ENCODE measurements at places on chromosomes 3 and 15. TPM values are rescaled to one million over a fixed set of nuclear protein-coding genes. Genes with fewer than 3 reads are reported as not detected.

Gene SPESP1
- not detected for polyA plus RNA-seq

Gene USP19
- polyA plus RNA-seq = 13.2 TPM

Gene APPL1
- polyA plus RNA-seq = 110 TPM

Gene ANKRD63
- not detected for polyA plus RNA-seq

Gene EOMES
- polyA plus RNA-seq = 0.10 TPM

Gene KLHL40
- polyA plus RNA-seq = not detected

Gene CDC25A
- 17.7 TPM for polyA plus RNA-seq

Gene FMN1
- 0.71 TPM for polyA plus RNA-seq

Gene AMOTL2
- polyA plus RNA-seq = 17.9 TPM

Gene HES1
- polyA plus RNA-seq = 59.3 TPM

Gene MKRN3
- polyA plus RNA-seq = not detected

Gene GOLGA8G
- not detected for polyA plus RNA-seq

Gene CIB2
- 59.5 TPM for polyA plus RNA-seq

Gene CCR8
- polyA plus RNA-seq = 0.23 TPM

Gene CISH
- 2.1 TPM for polyA plus RNA-seq

Gene PTX3
- polyA plus RNA-seq = 1.2 TPM

Gene GBE1
- polyA plus RNA-seq = 6.4 TPM

Gene TSEN2
- 24.1 TPM for polyA plus RNA-seq

Gene FYTTD1
- polyA plus RNA-seq = 14.0 TPM

Gene CASR
- polyA plus RNA-seq = 0.03 TPM

Gene P2RY1
- polyA plus RNA-seq = 15.2 TPM

Gene RPS17
- 1,928 TPM for polyA plus RNA-seq

Gene MAGEL2
- 6.0 TPM for polyA plus RNA-seq

Gene SAMMSON
- polyA plus RNA-seq = not detected

Gene C2CD4A
- polyA plus RNA-seq = not detected

Gene SCN5A
- 10.2 TPM for polyA plus RNA-seq

Gene PPARG
- polyA plus RNA-seq = not detected

Gene ECE2
- 0.48 TPM for polyA plus RNA-seq

Gene TMEM40
- 0.48 TPM for polyA plus RNA-seq

Gene ZPLD1
- polyA plus RNA-seq = not detected

Gene TRH
- polyA plus RNA-seq = 0.10 TPM

Gene PEX5L
- 4.6 TPM for polyA plus RNA-seq

Gene CRBN
- 29.9 TPM for polyA plus RNA-seq

Gene SEMA3F
- polyA plus RNA-seq = 2.8 TPM

Gene UMPS
- polyA plus RNA-seq = 40.2 TPM

Gene CNTN4
- 0.82 TPM for polyA plus RNA-seq

Gene SLC9C1
- polyA plus RNA-seq = 1.8 TPM

Gene HTR3E
- polyA plus RNA-seq = not detected

Gene SLC28A2
- 0.14 TPM for polyA plus RNA-seq

Gene C2CD4B
- 0.31 TPM for polyA plus RNA-seq

Gene C3orf85
- not detected for polyA plus RNA-seq

Gene FOXB1
- polyA plus RNA-seq = 5.4 TPM

Gene FAIM
- polyA plus RNA-seq = 29.7 TPM

Gene CHRNB4
- polyA plus RNA-seq = 1.4 TPM

Gene TLR9
- polyA plus RNA-seq = not detected

Gene CPLX3
- not detected for polyA plus RNA-seq

Gene CHRNA7
- 4.6 TPM for polyA plus RNA-seq

Gene SMCO1
- polyA plus RNA-seq = not detected

Gene HGD
- not detected for polyA plus RNA-seq

Gene DHX36
- 107 TPM for polyA plus RNA-seq

Gene IL20RB
- 1.7 TPM for polyA plus RNA-seq

Gene TNNC1
- 8.3 TPM for polyA plus RNA-seq

Gene NR2E3
- 0.83 TPM for polyA plus RNA-seq

Gene ITGB5
- polyA plus RNA-seq = 63.6 TPM

Gene ATOSA
- 7.5 TPM for polyA plus RNA-seq

Gene GP5
- polyA plus RNA-seq = 0.15 TPM

Gene SYNPR
- polyA plus RNA-seq = 0.55 TPM
